ENCODE measurements at places on chromosomes 6 and 20.

GRCh38 chr20:32368925-32369324 lies 10.8 kb downstream of the ASXL1 start:
- no peak for DNase-seq

DNA sequence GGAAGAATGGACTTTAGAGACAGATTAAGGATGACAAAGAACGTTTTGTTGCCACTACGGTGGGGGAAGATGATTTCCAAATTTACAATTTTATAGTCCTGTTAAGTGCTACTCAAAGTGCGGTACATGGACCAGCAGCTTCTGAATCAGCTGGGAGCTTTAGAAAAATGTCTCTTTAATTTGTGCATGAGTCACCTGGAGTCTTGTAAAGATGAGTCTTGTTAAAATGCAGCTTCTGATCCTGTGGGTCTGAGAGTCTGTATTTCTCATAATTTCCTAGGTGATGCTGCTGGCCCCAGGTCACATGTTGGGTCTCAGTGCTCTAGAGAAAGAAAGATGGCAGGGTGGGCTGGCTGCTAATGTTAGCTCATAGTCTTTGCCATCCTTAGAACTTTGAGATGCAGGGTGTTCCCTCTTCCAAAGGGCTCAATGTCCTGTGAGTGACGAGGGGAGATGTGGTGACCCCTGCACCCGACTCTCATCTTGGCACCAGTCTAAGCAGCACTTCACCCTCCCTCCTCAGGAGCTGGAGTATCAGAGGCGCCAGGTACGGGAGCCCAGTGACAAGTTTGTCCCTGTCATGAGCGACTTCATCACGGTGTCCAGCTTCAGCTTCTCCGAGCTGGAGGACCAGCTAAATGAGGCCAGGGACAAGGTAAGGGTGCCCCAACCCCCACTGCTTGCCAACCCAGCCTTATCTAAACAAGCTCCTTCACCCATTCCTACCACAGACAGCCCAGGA lies 34.5 kb downstream of the MOCS1 start:
- no peak for DNase-seq

- DNase-seq: no peak
Observed at GRCh38 chr6:6005051-6006005, 1.4 kb downstream of the NRN1 start.

DNA sequence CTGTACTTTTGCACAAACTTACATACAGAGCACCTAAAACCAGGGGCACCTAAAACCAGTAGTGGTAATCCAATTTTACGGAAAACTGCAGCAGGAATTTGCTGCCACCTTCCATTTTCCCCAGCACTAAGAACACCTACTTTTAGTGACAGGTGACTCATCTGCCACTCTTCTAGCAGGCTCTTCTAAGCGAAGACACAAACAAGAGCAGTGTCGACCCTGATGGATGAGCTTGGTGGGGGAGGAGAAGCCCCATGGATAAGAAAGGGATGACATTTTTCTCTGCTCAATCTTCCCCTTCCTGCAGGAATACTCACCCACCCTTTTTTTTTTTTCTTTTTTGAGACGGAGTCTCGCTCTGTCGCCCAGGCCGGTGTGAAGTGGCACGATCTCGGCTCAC lies 116.9 kb downstream of the GMPR start:
- no peak for DNase-seq

DNA sequence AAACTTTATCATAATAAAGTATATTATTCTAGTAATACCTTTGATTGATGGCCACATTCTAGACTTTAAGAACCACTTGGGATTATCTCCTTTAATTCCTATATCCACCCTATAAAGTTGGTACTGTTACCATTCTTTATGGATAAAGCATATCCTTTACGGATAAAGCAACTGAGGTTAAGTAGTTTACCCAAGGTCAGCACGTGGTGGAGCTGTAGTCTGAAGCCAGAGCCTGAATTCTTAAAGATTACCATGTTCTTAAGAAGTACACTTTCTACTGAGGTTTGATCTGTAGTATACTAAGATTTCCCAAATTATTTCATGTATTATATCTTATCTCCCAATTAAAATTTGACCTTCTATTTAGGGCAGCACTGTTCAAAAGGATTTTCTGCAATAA lies 3.0 kb upstream of the NCOA7 start:
- no peak for DNase-seq

GRCh38 chr6:39820553-39820952 lies 28.4 kb downstream of the DAAM2 start:
- DNase-seq: no peak

- DNase-seq: no peak
Observed at GRCh38 chr20:46621492-46621891, 29.8 kb downstream of the SLC13A3 start.

DNA sequence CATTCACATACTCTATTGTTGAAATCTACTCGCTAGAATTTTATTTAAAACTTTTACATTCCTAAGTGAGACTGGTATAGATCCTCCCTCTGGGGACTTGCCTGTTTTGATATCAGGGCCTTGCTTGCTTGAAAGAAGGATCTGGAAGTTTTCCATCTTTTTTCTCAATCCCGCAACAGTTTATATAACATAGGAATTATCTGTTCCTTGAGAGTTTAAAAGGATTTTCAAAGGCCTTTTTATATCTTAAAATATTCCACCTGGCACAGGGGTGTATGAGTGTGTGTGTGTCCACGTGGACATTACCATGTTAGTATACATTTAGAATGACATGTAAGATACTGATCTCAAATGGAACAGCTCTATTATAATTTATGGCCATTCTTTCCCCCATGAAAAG lies 96.3 kb downstream of the TRERF1 start:
- DNase-seq: no peak

DNA sequence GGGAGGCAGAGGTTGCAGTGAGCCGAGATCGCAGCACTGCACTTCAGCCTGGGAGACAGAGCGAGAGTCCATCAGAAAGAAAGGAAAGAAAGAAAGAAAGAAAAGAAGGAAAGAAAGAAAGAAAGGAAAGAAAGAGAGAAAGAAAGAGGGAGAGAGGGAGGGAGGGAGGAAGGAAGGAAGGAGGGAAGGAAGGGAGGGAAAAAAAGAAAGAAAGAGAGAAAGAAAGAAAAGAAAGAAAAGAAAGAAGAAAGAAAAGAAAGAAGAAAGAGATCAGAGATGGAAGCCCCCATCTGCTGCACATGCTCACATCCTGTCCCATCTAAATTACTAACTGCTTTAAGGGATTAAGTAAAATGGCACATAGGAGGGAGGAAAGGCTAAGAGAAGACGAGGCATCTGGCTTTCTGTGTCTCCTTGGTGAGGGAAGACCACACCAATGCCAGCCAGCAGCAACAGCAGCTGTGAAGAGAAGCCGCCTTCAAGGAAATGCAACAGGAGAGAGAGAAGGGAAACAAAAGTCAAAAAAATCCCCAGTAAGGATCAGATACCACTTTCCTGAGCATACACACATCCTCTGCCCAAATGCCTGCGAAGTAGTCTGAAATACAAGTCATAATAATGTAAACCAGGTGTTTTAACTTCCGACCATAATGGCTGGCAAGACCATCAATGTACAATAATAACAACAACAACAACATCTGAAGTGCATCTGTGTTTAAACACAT lies 300.2 kb upstream of the JARID2 start:
- DNase-seq: no peak

DNA sequence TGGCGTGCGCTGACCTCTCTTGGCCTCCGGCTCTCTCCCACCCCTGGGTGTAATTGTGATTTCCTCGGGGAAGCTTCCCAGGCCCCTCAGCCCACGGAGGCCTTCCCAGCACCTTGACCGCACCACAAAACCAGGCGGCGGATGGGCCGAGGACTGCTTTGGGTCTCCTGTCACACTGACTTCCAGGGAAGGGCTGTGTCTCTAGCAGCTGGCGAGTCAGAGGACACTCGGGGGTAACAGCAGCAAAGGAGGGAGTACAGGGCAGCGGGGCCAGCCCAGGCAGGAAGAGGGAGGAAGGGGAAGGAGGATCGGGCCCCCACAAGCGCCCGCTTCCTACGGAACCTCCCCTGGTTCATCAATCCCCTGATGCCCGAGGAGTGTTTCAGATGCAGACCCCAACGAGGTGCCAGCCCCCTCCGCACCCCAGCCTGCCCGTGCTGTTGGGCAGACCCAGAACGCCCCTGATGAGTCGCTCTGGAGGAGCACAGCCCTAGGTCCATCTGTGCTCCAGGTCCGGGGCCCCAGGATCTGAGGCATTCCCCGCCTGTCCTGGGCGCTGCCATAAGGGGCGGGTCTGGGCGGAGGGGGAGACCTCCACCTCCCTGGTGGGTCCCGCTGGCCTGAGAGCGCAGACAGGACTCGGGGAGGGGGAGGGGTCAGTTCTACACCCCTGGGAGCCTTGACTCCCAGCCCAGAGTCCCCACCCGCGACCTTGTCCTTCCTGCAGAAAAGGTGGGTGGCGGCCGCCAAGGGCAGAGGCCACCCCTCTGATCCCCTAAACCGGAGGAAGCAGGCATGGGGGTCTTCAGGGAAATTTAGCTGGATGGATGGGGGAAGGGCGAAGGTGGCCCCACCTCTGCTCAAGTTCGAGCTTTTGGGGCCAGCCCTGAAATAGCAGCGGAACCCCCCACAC lies 956 bp downstream of the CHRNA4 start:
- no peak for DNase-seq

DNA sequence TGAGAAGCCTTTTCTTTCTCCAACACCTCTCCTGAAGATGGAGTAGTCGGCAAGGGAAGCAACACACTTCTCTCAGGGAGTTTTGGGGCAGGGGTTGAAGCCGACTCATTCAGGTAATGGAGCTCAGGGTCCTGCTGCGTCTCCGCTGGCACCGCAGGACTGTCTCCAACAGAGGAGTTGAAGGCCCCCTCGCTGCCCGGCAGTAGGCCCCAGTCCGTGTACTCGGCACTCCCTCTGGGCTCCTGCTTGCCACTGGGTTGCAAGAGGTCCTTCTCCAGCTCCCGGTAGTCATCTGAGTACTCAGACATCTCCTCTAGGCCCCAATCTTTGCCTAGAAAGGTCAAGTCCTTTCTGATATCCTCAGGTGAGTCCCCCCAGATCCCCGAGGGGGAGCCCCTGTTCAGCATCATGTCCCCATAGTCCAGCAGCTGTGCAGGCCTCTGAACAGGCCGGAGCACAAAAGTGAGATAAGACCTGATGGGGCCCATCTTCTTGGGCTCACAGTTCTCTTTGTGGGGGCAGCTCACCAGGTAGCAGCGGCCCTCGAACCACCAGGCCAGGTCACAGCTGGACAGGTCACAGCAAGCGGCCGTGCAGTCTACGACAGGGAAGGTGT lies 50.0 kb downstream of the KIAA0319 start:
- DNase-seq: no peak

- DNase-seq: no peak
Observed at GRCh38 chr20:17664025-17664633, 17.9 kb downstream of the RRBP1 start.

GRCh38 chr6:135281227-135281626 lies 100.1 kb downstream of the MYB start:
- DNase-seq: no peak

Data from activated CD4-positive, CD25-positive, alpha-beta regulatory T cell (primary cell).